ENCODE measurements at places on chromosomes 3 and 15. TPM values are rescaled to one million over a fixed set of nuclear protein-coding genes. Genes with fewer than 3 reads are reported as not detected.

Gene IL5RA
- 1.1 TPM for total RNA-seq

Gene GNAT1
- not detected for total RNA-seq

Gene EPHB3
- total RNA-seq: 29.2 TPM

Gene ZNF662
- total RNA-seq: 7.7 TPM

Gene IL17RC
- 33.4 TPM for total RNA-seq

Gene NKIRAS1
- total RNA-seq: 3.4 TPM

Gene CD86
- 1.7 TPM for total RNA-seq

Gene LMOD3
- not detected for total RNA-seq

Gene IL16
- total RNA-seq: 2.1 TPM

Gene RTP1
- total RNA-seq: not detected

Gene ESYT3
- total RNA-seq: 1.7 TPM

Gene MYH15
- 0.34 TPM for total RNA-seq

Gene TMEM266
- not detected for total RNA-seq

Gene CASR
- 0.31 TPM for total RNA-seq

Gene SLC6A6
- 8.3 TPM for total RNA-seq

Gene PLCL2
- total RNA-seq: 28.7 TPM

Gene SI
- 56.4 TPM for total RNA-seq

Gene BLOC1S6
- total RNA-seq: 25.9 TPM

Gene ZNF639
- total RNA-seq: 22.6 TPM

Gene CTXN2
- not detected for total RNA-seq

Gene CKMT1B
- 277 TPM for total RNA-seq

Gene SHC4
- total RNA-seq: 0.81 TPM

Gene KY
- total RNA-seq: not detected

Gene LTK
- total RNA-seq: 12.0 TPM

Gene WDR49
- total RNA-seq: 1.0 TPM

Gene LXN
- total RNA-seq: 63.8 TPM

Gene LYSMD2
- total RNA-seq: 7.3 TPM

Gene HIGD2B
- not detected for total RNA-seq

Gene TWF2
- 37.8 TPM for total RNA-seq

Gene ITIH4
- 5.5 TPM for total RNA-seq

Gene PPP1R14D
- 171 TPM for total RNA-seq

Gene MED12L
- total RNA-seq: 0.37 TPM

Gene UBA7
- total RNA-seq: 102 TPM

Gene IL20RB
- total RNA-seq: 0.89 TPM

Gene FGF12
- total RNA-seq: 0.21 TPM

Gene PGBD4
- total RNA-seq: 1.4 TPM

Gene TERC
- 4.8 TPM for total RNA-seq

Gene MESP2
- 1.0 TPM for total RNA-seq

Gene EBLN2
- total RNA-seq: 5.3 TPM

Gene TF
- total RNA-seq: 0.85 TPM

Gene WNT5A
- total RNA-seq: 4.0 TPM

Gene OIP5
- total RNA-seq: 4.5 TPM

Gene DISP2
- 13.7 TPM for total RNA-seq

Gene BMF
- 7.0 TPM for total RNA-seq

Gene ACAN
- 0.21 TPM for total RNA-seq

Gene WNT7A
- not detected for total RNA-seq

Gene SYNPR
- total RNA-seq: 0.15 TPM

Gene XCR1
- total RNA-seq: not detected

Gene SLC6A11
- total RNA-seq: not detected

Gene RPP14
- 19.9 TPM for total RNA-seq

Gene CPLX3
- total RNA-seq: not detected

Gene ZNF197
- total RNA-seq: 10.1 TPM
